ENCODE measurements at places on chromosomes 4 and X.
A peak's percentile ranks its signal among the peaks of the same experiment; 100 is the strongest.

GRCh38 chr4:145626623-145626982 lies 7.4 kb downstream of the MMAA start:
- no peak for DNase-seq

GRCh38 chr4:34861666-34862065 lies 1382.6 kb downstream of the ARAP2 start:
- DNase-seq: no peak

GRCh38 chr4:97396097-97396496 lies 747.2 kb downstream of the STPG2 start:
- DNase-seq: no peak

DNA sequence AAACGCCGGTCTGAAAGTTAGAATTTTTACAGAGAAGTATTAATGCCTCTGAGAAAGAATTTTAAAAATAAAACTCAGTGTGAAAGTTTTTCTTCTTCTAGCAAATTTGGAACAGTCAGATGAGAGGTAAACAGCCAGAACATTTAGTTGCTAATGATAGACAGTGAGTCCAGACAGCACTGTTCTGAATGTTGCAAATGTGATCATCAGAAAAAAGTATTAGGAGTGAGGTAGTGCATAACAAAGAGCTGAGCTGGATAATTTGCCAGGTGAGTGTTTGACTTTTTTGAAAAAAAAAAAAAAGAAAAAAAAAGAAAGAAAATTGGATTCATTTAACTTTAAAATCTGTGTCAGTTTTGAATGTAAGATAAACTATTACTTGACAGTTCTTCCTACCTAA lies 42.0 kb upstream of the GRPR start:
- no peak for DNase-seq

GRCh38 chrX:107146670-107147069 lies 28.0 kb upstream of the RBM41 start:
- no peak for DNase-seq

DNA sequence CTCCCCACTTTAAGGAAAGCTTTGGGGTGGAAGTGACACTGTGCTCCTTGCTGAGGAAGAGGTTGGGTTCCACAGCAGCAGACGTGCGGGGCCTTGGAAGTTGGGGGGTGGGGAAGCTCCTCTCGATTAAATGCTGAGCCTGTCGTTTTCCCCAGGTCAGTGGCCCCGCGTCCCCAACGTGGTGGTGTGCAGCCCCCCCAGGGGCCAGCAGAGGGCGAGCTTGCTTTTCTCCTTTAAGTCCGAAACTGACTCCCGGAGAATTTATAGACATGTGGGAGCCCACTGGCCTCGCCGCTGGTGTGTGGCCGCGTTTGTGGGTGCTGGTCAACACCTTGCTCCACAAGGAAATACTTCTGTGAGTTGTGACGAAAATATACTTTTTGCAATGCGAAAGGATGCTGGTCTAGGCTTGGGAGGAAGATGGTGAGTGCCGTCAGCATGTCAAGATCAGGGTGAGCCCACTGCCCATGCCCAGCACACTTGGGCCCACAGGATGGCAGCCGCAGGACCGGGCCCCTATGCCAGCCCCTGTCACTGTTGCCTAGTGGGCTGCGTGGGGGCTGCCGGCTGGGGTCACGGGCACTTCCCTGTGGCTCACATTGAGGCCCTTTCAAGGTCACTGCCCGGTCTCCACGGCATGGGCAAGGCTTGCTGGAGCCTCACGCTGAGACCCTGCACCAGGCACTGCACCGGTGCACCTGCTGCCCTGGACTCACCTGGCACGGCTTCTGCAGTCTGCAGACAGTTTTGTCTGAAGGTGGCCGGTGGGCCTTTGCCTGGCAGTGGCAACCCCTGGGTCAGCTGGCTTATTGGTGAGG lies 9.4 kb downstream of the UVSSA start:
- DNase-seq: peak; percentile 5

- DNase-seq: no peak
These were observed 37.7 kb downstream of the MAOA start for GRCh38 chrX:43693602-43694406.

DNA sequence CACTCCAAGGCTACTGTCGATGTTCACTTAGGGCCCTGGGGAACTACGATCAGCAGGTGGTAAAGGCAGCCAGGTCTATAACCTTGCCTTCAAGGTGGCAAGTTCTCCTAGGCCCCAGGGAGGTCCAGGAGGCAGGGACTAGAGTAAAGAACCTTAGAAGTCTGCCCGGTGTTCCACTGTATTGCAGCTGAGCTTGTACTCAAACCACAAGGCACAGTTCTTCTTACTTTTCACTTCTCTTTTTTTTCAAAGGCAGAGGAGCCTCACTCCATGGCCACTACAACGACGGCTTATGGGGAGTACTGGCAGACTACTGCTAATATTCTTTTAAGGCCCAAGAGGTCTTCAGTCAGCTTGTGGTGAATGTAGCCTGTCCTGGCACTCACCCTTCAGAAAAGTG lies 78.8 kb upstream of the GPR174 start:
- no peak for DNase-seq

- DNase-seq: no peak
These were observed 1.1 kb downstream of the BMPR1B start for GRCh38 chr4:94758700-94759399.

DNA sequence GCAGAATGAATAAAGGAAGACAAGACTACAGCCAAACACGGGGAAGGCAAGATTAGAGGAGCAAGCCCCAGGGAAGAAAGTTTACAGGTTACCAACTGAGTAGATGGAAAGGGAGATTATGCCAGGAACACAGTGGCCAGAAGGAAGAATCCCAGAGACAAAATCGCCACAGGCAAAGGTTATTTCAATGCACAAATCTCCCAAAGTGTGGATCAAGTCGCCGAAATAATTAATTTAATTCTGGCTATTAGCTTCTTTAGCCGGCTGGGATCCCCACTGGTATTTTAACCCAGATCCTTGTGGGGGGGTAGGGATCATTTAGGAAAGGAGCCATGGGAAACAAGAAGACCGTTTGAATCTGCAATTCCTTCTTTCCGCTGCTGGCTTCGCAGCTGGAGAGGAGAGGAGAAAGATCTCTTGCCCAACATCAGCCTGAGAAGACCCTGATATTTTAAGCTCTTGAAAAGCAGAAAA lies 171.0 kb downstream of the DHX15 start:
- no peak for DNase-seq

GRCh38 chrX:44178274-44179053 lies 165.0 kb downstream of the EFHC2 start:
- DNase-seq: no peak

DNA sequence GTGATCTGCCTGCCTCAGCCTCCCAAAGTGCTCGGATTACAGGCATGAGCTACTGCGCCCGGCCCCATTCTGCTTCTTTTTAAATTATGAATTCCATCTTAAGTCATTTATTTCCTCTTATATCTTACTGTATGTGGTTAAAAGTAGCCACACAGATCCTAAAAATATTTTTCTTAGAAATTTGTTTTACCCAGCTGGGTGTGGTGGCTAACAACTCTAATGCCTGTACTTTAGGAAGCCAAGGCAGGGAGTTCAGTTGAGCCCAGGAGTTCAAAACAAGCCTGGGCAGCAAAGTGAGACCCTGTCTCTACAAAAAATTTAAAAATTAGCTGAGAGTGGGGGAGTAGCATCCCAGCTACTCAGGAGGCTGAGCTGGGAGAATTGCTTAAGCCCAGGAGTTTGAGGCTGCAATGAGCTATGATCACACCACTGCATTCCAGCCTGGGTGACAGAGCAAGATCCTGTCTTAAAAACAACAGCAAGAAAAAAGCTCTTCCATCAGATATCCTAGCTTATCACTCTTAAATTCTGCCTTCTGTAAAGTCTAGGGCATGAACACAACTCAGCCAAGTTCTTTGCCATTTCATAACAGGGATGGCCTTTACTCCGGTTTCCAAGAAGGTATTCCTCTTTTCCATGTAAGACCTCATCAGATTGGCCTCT lies 15.1 kb upstream of the AFF1 start:
- DNase-seq: no peak

- DNase-seq: no peak
These were observed 81.5 kb upstream of the NKX1-1 start for GRCh38 chr4:1487761-1488160.

DNA sequence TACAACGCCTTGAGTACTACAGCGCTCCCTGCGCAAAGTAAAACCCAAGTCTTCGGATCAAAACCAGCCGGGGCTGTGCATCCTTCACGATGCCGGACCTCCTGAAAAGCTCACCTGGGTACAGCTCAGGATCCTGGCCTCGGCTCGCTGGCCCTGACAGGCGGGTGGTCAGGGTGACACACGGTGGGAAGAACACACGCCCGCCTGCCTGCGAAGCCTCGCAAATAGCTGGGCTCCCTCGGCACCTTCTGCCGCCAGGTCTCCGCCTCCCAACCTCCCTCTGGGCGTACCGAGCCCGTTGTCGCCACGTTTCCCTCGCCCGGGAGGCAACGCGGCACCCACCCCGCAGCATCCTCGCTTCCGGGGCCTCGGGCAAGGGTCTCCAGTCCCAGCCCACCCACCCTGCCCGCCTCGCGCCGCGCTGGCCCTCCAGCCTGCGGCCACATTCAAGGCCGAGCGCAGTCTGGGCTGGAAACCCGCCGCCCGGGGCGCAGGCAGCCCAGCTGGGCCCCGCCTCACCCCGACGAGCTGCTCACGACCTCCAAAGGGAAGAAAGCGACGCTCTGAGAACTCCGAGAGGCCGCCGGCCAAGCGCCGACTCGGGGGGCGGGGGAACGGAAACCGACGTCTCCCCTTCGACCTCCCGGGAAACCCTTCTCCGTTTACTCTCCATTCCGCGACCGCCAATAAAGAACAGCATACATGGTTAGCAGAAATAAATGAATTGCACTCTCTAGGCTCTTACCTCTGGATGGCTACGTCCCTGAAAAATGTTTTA lies 511 bp downstream of the PPM1K start:
- DNase-seq: peak; percentile 27

GRCh38 chrX:128250621-128251020 lies 198.4 kb upstream of the ACTRT1 start:
- no peak for DNase-seq

DNA sequence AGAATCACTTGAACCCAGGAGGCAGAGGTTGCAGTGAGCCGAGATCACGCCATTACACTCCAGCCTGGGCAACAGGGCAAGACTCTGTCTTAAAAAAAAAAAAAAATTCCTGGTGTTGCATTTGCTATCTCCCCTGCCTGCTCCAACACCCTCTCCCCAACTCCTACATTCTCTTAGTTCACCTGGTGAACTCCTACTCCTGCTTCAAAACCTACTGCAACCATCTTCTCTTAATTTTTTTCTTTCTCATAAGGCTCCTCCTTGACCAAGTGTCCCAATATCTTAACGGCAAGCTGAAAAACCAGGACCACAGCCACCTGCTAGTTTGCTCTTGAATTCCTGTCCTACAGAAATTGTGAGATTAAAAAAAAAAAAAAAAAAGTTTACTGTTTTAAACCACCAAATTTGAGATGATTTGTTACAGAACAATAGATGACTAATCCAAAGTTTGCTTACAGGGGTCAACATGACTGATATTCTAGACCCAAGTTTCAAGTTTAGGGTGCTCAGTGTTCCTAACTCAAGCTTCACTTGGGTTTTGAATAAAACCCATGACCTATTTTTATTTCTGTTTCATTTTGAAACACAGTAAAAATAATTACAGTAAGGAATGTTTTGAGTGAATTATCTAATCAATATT lies 13.1 kb upstream of the ANXA5 start:
- DNase-seq: no peak

- no peak for DNase-seq
These were observed 132.3 kb upstream of the VCX3A start for GRCh38 chrX:6667048-6667768.

- DNase-seq: no peak
These were observed 26.8 kb downstream of the COQ2 start for GRCh38 chr4:83257811-83258210.

- DNase-seq: no peak
These were observed 4.4 kb downstream of the ZFYVE28 start for GRCh38 chr4:2413821-2414610.

- DNase-seq: no peak
These were observed 241.7 kb upstream of the BMP3 start for GRCh38 chr4:80788798-80789197.

DNA sequence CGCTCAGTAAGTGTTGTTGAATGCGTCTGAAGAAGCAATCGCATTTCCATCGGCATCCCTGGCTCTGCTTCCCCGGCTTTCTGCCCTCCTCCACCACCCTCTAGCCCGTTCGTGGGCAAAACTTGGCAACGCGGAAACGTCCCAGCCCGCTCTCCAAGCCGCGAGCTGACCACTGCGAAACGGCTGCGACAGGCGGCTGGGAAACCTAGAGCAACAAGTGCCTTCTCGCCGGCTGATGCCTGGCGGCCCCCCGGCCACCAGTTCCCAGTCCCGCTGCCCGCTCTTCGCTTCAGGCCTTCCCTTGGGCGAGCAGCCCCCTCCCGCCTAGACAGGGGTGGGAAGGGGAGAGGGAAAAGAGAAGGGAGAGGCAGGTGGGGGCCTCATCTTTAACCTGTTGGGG lies 837 bp downstream of the CITED1 start:
- DNase-seq: no peak

- no peak for DNase-seq
These were observed 625.5 kb upstream of the INTU start for GRCh38 chr4:127007305-127007704.

GRCh38 chr4:111070390-111070789 lies 447.5 kb upstream of the PITX2 start:
- DNase-seq: no peak
